ENCODE measurements at places on chromosomes 5 and 9.

GRCh38 chr5:17069995-17070511 lies 134.0 kb upstream of the MYO10 start:
- no peak for DNase-seq

GRCh38 chr5:139951296-139951924 lies 91.7 kb downstream of the NRG2 start:
- DNase-seq: no peak

GRCh38 chr9:131099102-131099606 lies 2.8 kb downstream of the AIF1L start:
- DNase-seq: no peak

- no peak for DNase-seq
Observed at GRCh38 chr5:4857761-4858160, 282.4 kb upstream of the ADAMTS16 start.

DNA sequence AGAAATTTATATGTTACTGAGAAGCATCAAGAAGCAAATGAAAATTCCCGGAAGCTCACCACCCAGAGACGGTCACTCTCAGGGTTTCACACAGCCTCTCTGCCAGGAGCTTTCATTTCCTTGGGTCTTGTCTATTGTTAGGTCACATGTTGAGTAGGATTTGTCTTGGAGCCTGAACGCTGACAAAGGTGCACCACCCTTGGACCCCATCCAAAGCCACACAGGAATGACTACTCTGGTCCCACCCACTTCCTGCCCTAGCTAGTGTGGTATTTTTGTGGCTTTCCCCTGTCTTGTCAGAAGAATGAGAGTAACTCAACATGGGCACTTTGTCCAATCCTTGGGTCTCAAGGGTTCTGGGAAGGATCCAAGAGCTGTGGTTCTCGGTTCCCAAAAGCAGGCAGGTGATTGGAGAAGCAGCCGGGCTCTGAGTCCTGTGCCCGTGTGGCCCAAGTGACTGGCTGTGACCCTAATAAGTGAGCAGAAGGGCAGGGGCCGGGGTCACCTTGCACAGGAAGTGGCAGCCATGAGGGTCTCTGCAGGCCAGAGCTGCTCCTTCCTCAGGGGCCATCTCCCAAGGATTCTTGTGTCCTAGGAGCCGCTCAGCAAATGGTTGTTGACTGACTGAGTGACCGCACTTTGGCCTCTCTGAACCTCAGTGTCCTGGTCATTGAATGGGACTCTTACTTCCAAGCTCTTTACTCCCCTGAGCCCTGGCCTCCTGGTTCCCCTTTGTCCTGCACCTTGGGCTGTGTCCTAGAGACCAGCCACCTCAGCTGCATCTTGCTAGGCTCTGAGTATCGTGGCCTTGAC lies 6.9 kb downstream of the FGD3 start:
- peak; percentile 93 for DNase-seq

- DNase-seq: no peak
Observed at GRCh38 chr5:128225245-128226030, 141.9 kb downstream of the SLC12A2 start.

- DNase-seq: no peak
Observed at GRCh38 chr5:9716838-9717281, 86.7 kb upstream of the TAS2R1 start.

DNA sequence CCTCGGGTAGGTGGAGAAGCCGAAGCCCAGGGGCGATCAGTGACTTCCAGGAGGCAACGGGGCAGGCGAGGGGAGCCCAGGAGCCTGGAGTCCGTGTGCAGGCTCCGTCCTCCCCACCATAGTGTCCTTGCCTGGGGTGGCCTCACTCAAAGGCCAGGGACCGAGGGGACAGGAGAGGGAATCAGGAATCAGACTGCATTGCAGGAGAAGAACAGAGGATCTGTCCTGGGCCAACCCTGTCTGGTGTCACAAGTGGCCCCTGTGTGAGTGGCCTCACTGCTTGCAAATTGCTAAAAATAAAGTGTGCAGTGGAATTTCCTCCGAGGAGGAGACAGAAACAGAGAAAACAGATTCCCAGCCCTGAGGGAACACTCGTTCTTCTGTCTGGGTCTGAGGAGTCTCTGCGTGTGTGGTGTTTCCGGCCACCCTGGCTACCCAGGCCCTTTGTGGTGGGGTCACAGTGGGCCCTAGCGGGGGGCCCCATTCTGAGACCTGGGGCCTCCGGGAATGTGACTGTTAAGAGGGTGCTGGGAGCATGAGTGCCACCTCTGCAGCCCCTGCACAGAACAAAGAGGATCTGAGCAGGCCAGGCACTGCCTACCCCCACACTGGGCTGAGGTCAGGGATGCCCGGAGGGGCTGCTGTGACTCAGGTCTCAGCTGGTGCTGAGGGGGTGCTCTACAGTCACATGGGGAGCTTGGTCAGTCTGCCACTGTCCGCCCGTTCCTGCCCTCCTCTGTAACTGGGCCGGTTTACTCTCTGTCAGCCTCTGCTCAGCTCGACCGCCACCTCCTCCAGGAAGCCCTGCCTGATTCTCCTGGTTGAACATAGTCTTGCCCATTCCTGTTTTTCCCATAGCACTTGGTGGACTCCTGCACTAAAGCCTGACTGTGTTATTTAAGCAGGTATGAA lies 7.4 kb downstream of the TRAF1 start:
- no peak for DNase-seq

- no peak for DNase-seq
Observed at GRCh38 chr5:180050121-180050940, 21.2 kb downstream of the RNF130 start.

- DNase-seq: no peak
Observed at GRCh38 chr5:56382896-56383295, 149.8 kb upstream of the ANKRD55 start.

- DNase-seq: no peak
Observed at GRCh38 chr5:6085341-6085860, 292.9 kb downstream of the MED10 start.

- no peak for DNase-seq
Observed at GRCh38 chr9:82680179-82680935, 382.6 kb downstream of the RASEF start.

GRCh38 chr9:6889868-6890267 lies 132.1 kb downstream of the KDM4C start:
- DNase-seq: no peak

- DNase-seq: no peak
Observed at GRCh38 chr9:105144841-105145240, 99.6 kb upstream of the SLC44A1 start.

- no peak for DNase-seq
Observed at GRCh38 chr5:33934176-33934575, 2.0 kb upstream of the RXFP3 start.

DNA sequence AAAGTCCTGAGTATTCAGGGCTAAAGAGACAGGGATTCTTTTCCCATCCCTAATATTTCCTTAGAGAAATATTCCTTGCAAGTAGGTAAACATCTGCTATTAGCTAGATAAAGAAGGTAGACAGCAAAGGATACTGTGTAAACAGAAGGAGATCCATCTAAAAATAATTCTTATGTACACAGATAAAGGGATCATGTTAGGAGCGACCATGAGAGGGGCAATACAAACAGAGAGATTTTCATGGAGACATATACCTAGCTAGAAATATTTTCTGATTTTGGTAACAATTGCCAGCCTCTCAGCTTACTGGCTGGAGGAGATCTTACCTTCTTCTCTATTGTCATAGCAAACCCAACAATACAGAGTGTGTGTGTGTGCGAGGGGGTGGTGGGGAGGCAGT lies 184.6 kb upstream of the DMAC1 start:
- no peak for DNase-seq

DNA sequence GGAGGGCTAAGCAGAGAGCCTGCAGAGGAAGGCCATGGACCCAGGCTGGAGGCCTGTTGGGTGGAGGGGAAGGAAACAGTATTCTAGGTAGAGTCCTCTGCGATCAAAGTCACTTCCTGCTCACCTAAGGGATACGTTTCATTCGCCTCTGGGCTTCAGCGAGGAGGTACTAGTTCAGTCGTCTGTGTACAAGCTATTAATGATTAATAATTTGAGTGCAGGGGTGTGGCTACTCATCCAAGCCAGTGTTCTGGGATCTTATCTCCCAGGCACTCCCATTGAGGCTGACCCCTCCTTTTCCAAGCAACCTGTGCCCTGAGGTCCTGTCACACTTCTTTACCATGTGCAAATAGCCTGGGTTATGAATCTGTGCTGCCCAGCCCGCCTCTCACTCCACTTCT lies 25.2 kb downstream of the RALGPS1 start:
- DNase-seq: no peak

DNA sequence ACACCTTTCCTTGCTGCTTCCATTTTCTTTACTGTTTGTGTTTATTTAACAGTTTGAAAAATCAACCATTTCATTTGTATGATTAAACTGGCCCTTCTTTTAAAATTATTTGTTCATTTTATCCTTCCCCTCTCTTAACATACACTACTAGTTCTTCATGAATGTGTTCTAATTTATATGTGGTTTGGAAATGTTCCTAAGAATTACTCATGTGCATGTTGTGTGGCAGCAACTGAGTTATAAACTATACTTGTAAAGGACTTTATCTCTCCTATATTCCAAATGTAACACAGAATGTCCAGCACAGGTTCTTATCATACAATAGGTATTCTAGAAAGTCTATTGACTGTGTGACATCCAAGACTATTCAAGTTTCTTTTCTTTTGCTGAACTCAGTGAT lies 358.2 kb upstream of the MEF2C start:
- no peak for DNase-seq

- no peak for DNase-seq
Observed at GRCh38 chr5:17436761-17437221, 61.2 kb upstream of the TAF11L2 start.

- no peak for DNase-seq
Observed at GRCh38 chr5:118447350-118447749, 541.0 kb downstream of the DTWD2 start.

DNA sequence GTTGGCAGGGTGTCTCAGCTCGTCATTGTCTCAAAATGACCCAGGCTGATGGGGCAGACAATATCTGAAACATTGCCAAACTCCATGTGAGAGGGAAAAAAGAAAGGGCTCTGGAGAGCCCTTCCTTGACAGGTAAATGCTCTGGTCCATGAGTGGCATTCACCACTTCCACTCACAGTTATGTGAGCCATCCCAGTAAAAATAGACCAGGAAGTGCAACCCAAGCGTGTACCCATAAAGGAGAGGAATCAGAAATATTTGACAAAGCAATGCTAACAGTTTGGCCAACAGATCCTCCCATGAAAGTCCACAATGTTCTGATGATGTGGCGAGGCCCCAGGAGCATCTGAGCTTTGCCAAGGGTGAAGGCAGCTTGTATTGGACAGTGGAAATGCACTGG lies 49.4 kb downstream of the ASTN2 start:
- DNase-seq: no peak

- no peak for DNase-seq
Observed at GRCh38 chr9:38652044-38652443, 31.6 kb upstream of the ANKRD18A start.

DNA sequence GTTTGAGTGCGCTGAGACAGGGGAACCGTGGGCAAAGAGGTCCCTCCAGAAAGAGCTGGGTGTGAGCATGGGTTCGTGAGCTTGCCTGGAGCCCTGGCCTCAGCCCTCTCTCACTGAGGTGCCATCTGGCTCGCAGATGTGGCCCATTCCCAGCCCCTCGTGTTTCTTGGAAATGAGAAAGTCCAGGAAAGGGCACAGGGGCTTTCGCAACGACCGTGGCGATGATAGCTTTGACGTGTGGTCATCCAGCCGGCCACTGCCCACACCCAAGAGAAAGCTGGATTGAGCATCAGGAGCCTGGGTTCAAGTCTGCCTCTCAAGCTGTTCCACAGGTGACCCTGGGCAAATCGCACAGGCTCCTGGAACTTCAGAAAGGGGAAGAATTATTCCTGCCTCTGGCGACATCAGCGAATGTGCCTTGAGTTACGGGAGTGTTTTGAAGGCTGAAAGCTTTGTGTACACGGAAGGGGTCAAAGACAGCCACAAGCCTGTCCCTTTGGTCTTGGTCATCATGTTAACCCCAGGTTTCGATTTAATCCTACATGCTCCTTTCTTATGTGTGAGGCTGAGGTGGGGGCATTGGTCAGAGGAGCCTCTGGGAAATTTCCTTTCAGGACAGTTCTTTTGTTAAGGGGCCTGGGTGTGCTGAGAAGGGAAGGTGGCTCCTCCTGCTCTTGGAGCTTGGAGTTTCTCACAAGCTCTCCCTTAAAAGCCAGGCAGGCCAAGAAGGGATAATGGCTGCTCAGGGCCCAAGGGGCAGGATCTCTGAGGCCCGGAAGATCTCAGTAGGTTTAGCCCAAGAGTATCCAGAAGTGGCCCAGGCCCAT lies 41.7 kb upstream of the IL17B start:
- DNase-seq: no peak

DNA sequence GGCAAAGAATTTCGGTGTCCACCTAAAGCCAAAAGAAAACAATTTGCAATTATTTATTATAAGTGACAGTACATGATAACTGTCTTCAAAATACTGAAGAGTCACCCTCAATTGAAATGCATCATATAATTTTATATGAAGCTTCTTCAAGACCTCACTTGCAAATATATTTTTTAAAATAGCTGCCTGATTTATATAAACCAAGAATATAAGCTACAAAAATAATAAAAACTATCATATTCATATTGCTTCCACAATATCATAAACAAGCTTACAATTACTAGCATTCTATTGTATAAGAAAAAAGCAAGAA lies 144.1 kb downstream of the CETN3 start:
- no peak for DNase-seq

DNA sequence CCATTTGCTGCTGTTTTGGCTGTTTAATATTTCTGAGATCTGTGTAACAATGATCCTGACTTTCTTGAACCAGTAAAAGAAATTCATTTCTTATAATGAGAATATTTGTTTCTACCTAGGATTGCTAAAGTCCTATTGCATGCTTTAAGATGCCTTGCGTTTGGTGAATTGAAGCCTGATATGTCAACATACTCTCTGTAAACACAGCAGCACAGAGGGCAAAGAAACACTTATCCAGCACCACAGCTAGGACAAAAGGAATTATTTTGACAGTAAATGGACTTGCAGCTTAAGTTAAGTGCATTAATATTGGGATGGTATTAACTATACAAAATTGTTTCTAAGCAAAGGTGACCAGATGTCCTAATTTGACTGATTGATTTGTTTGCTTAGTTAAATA lies 2031.2 kb upstream of the CDH6 start:
- no peak for DNase-seq

GRCh38 chr5:1665231-1665630 lies 134.4 kb downstream of the MRPL36 start:
- no peak for DNase-seq

GRCh38 chr9:34540827-34541226 lies 18.0 kb upstream of the ENHO start:
- DNase-seq: no peak

DNA sequence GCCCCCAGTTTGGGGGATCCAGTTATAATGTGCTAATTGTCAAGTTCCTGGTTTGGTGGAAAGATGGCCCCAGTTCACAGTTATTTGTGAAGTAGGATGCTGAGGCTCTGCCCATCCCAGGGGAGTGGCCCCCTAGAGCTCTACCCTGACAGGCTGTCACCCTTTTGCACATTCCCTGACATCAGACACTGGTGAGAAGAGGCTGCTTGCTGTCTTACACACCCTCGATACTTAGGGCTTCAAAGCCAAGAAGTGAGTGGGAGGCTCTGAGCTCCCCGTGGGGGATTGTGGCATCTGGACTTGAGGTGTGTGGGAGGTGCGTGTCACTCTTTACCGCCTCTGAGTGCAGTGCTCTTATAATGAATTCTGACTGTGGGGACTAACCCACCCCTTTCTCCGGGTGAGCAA lies 168.5 kb downstream of the DOCK2 start:
- peak; percentile 9 for DNase-seq

GRCh38 chr5:130104895-130105688 lies 200.8 kb downstream of the CHSY3 start:
- no peak for DNase-seq

All from CD4-positive, alpha-beta T cell treated with Interleukin-17A for 4 hours (primary cell).